ENCODE measurements at places on chromosomes 2 and 18. TPM values are rescaled to one million over a fixed set of nuclear protein-coding genes. Genes with fewer than 3 reads are reported as not detected.

The NETO1 gene
- not detected for total RNA-seq

The L3MBTL4 gene
- total RNA-seq: 0.20 TPM

The ZNF521 gene
- total RNA-seq: 41.1 TPM

The CDCA7 gene
- total RNA-seq: 7.7 TPM

The LTBP1 gene
- 340 TPM for total RNA-seq

The FEV gene
- total RNA-seq: not detected

The SLC9A4 gene
- total RNA-seq: not detected

The ELAC1 gene
- total RNA-seq: 6.6 TPM

The MAP3K19 gene
- total RNA-seq: not detected

The ANKRD30BL gene
- total RNA-seq: not detected

The LRRTM4 gene
- total RNA-seq: not detected

The CRIM1 gene
- total RNA-seq: 47.8 TPM

The ALKAL2 gene
- not detected for total RNA-seq

The RNF25 gene
- total RNA-seq: 29.8 TPM

The NFATC1 gene
- 2.6 TPM for total RNA-seq

The MLPH gene
- 49.5 TPM for total RNA-seq

The IMMT gene
- 84.3 TPM for total RNA-seq

The FOXD4L1 gene
- total RNA-seq: not detected

The TTC39C gene
- total RNA-seq: 25.6 TPM

The TBR1 gene
- under 0.01 TPM for total RNA-seq

The GPR39 gene
- total RNA-seq: 16.4 TPM

The ELOA2 gene
- total RNA-seq: not detected

The CRYGC gene
- total RNA-seq: not detected

The SCYGR8 gene
- total RNA-seq: not detected

The STAT4 gene
- 4.8 TPM for total RNA-seq

The NRBP1 gene
- 89.7 TPM for total RNA-seq

The RGPD5 gene
- total RNA-seq: 14.0 TPM

The ALPI gene
- not detected for total RNA-seq

The NEU2 gene
- not detected for total RNA-seq

The C2orf15 gene
- not detected for total RNA-seq

The SPHKAP gene
- not detected for total RNA-seq

The CD207 gene
- not detected for total RNA-seq

The CNGA3 gene
- total RNA-seq: under 0.01 TPM

The C2orf81 gene
- 0.98 TPM for total RNA-seq

The RAB31 gene
- total RNA-seq: 37.9 TPM

The MOB4 gene
- 26.4 TPM for total RNA-seq

The HDHD2 gene
- total RNA-seq: 16.2 TPM

The CENPA gene
- 16.0 TPM for total RNA-seq

The PIEZO2 gene
- not detected for total RNA-seq

The ALPG gene
- not detected for total RNA-seq

The SLC16A14 gene
- total RNA-seq: under 0.01 TPM

The C1GALT1C1L gene
- total RNA-seq: 0.78 TPM

Data from subcutaneous preadipocyte (primary cell).